SHP77 treated with DMSO at 0.1 percent for 48 hours (cell line): ENCODE measurements at places on chromosomes 12 and 14.

GRCh38 chr12:39697108-39697507 is 77.5 kb upstream of the ABCD2 start:
- no peak for DNase-seq

- DNase-seq, result no peak
Observed at GRCh38 chr12:91287753-91288152, 105.1 kb upstream of the DCN start.

GRCh38 chr12:112283546-112283945 is 98.7 kb downstream of the HECTD4 start:
- peak; percentile 39 for DNase-seq

DNA sequence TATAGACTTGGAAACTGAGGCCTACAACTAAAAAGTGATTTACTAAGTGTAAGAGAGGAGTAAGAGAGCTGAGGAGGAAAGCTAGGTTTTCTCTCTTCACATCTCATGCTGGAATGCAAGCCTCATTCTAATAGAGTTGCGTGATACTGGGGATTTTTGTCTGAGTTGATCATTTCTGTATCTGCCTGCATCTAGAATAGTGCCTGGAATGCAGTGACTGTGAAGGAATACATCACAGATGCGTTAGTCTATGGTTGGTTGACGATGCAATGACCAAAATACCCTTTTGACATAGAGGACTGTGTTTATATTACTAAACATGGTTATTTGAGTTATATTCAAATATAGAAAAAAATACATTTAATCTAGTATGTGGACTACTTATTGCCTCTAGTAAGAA is 9.2 kb upstream of the TMEM117 start:
- DNase-seq, result no peak

DNA sequence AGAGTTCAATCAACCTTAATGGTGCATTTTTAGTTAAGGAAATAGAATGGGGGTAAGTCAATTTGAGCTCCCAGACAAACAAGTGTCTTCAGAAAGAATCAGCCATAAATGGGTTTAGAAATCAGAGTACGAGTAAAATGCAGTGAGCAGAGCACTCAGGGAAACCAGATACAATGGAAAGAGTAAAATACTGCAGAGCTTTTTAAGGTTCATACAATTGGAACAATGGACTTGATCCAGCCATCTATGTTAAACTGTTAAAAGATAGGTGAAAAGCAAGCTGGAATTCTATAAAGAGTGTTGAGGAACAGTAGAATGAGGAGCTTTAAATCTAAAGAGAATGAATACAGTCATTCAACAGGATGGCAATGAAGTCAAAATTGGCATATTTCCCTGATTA is 23.8 kb upstream of the PCNX4 start:
- no peak for DNase-seq

DNA sequence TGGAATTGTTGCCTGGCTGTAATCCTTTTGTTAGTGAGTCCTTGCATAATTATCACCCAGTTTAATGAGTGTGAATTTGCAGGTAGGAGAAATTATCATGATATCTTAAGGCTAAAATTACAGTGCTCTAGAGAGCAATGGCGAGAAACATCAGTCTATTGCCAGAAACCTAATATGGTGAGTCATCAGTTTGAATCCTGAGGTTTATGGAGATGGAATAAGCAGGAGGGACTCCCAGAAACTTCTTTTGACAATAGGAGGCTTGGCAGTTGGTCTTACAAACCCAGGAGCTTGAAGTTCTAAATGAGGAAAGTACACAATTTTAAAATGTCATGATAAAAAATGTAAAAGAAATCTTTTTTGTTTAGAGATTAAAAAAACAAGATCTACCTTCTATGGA is 31.5 kb upstream of the CRADD start:
- DNase-seq, result no peak
